ENCODE measurements at places on chromosomes 7 and 10.

GRCh38 chr10:14723052-14723689 lies 51.5 kb downstream of the FAM107B start:
- no peak for DNase-seq

GRCh38 chr7:101177644-101178043 lies 2.4 kb downstream of the NAT16 start:
- no peak for DNase-seq

DNA sequence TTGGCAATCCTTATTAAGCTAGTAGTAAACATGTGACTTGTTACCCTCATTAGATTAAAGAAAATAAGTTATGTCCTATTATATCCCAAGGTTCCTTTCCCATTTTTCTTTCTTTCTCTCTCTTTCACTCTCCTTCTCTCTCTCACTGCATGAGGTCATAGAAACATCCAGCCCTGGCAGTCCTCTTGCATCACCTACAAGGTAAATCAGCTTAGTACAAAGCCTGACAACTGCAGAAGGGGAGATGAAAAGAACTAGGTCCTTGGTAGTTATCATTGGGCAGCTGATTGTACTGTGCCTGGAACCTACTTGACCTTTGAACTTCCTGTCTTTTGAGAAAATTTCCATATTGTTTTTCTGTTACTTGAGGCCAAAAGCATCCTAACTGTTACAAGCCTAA lies 307.9 kb upstream of the SP8 start:
- no peak for DNase-seq

DNA sequence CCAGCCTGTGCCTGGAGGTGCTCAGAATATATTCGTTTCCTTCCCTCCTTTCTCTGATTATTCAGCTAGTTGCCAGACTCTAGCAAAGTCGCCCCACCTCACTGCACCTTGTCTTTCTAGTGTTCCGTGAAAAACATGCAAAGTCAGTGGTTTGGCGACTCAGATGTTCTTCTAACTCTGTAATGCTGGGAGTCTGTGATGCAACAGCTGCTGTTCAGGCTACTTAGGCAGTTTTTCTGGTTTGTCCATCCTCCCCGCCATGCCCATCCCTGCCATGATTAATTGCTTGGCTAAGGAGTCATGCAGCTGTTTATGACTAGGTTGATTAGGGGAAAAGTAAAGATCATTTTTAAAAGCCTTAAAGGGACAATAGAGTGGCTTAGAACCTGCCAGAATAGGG lies 99.4 kb downstream of the MTPN start:
- DNase-seq, result no peak

- DNase-seq, result no peak
Observed at GRCh38 chr7:111841596-111842205, 279.4 kb upstream of the IMMP2L start.

DNA sequence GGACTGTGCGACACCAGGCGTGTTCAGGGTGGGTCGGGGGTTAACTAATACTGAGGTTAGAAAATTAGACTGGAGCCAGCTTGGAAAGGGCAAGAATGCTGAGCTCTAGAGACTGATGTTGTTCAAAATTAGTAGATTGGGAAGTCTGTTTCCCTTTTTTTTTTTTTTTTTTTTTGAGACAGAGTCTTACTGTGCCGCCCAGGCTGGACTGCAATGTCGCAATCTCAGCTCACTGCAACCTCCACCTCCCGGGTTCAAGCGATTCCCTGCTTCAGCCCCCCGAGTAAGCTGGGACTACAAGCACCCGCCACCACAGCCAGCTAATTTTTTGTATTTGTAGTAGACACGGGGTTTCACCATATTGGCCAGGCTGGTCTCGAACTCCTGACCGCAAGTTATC lies 2.7 kb upstream of the CPVL start:
- DNase-seq, result no peak

DNA sequence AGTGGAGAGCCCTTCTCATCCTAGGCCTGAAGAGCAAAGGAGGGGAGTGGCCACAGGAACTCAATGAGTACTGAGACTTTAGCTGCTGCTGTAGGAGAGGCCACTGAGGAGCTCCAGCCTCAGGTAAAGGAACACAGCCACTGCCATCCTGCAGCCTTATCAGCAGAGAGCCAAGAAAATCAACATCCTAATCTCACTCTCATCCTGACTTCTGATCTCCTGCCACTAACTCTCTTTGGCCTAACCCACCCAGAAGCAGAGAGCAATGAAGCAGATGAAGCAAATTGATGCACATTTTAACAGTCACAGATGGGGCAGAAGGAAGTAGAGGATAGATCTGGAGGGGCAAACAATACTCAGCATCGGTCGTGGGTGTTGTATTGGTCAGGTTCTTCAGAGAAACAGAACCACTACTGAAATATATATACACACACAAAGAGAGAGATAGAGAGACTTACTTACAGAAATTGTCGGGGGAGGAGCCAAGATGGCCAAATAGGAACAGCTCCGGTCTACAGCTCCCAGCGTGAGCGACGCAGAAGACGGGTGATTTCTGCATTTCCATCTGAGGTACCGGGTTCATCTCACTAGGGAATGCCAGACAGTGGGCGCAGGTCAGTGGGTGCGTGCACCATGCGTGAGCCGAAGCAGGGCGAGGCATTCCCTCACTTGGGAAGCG lies 297.6 kb downstream of the MTERF1 start:
- DNase-seq, result no peak

DNA sequence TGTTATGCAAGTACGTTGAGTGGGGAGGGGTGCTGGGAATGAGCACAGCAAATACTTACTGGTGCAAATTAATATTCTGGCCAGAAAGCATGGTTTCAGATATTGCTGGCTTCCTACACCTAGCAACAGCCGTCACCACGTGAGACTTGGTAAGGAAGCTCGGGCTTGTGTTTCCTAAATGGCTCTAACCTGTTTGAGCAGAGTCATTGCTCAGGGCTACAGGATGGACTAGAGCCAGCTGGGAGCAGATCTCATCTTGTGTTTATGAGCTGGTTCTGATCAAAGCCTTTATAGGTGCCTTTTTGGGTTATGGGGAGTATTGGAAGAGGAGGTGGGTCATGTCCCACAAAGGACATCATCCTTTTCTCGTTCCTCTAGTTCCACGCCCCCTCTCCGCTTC lies 200.3 kb downstream of the BUB3 start:
- DNase-seq, result no peak
